Ascending aorta (tissue), 2 donors: ENCODE measurements at places on chromosomes 7 and 10. TPM values are rescaled to one million over a fixed set of nuclear protein-coding genes. Genes with fewer than 3 reads are reported as not detected.

Gene ADCYAP1R1
- 7.8 TPM for total RNA-seq

Gene FAS
- 10.5 TPM for total RNA-seq

Gene UBE2D4
- 13.1 TPM for total RNA-seq

Gene TAC1
- total RNA-seq = not detected

Gene ZNF775
- total RNA-seq = 17.1 TPM

Gene MKLN1
- total RNA-seq = 18.0 TPM

Gene VOPP1
- total RNA-seq = 78.8 TPM

Gene ACHE
- total RNA-seq = 7.8 TPM

Gene IFIT2
- 0.85 TPM for total RNA-seq

DNA sequence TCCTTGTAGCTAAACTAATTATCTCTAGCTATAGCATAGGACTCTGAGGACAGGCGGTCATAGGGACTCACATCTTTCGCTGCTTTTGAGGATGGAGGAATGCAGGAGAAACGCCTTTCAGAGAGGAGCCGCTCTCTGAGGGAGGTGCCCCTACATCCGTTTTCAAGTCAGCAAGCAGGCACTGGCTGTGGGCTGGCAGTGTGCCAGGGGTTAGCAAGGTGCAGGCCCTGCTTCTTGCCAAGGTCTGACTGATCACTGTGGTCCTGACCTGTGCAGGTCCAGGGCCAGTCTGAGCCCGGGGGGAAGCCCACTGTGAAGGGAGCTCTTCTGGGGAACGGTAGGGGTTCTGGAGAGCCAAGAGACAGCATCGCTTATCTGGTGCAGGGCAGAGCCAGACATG, 89.4 kb downstream of the SH3PXD2A start:
- DNase-seq = no peak

DNA sequence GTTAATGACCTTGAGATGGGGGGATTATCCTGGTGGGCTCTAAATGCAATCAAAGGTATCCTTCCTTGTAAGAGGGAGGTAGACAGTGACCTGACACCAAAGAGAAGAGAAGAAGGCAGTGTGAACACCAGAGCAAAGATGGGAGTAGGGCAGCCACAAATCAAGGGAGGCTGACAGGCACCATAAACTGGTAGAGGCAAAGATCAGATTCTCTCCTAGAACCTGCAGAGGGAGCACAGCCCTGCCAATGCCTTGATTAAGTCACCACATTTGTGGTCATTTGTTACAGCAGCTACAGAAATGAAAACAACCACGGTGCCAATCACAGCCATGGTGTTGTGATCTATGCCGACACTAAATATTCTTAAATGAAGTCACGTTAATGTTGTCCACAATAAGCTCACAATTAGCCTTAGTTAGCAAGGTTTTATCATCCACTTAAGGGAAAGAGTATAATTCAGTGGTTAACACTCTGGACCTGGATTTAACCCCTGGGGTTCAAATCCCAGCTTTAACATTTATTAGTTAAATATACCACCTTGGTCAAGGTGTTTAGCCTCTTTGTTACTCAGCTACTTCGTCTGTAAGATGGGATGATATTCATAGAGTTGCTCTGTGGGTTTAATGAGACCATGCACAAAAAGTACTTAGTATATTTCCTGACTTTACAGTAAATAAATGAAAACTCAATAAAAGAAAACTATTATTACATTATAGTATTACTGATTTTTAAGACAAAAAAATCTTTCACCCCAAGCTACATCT, 70.8 kb downstream of the SGMS1 start:
- no peak for DNase-seq

GRCh38 chr10:1420661-1421362, 316.5 kb downstream of the ADARB2 start:
- peak; percentile 64 for DNase-seq

- DNase-seq = no peak
Measured at GRCh38 chr7:38070718-38071117, 107.3 kb upstream of the STARD3NL start.

DNA sequence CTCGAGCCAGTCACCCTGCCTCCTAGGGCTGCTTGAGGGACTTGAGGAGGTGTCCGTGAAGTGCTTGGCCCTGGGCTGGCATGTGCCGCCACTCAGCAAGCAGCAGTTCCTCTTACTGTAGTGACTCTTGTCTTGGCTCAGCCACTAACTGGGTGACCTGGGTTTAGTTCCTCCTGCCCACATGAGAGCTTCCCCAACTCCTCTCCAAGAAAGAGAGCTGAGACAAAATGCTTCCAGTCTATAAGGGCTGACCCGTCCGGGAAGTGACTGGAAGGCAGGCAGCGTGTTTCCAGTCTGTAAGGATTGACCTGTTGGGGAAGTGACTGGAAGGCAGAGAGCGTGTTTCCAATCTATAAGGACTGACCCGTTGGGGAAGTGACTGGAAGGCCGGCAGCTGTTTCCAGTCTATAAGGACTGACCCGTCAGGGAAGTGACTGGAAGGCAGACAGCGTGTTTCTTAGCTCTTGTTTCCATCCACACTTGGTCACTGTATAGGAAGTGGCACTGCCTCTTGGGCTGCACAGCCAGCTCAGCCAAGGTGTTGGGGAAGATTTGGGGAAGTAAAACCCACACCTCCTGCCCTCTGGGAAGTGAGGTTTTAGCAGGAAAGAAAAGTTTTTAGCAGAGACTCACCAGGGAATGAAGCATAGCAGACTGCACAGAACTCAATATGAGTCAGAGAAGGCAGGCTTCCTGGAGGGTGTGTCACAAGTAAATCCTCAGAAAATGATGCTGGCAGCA, 53.3 kb upstream of the PPIF start:
- no peak for DNase-seq

GRCh38 chr7:154310114-154310513, 257.9 kb downstream of the DPP6 start:
- no peak for DNase-seq

DNA sequence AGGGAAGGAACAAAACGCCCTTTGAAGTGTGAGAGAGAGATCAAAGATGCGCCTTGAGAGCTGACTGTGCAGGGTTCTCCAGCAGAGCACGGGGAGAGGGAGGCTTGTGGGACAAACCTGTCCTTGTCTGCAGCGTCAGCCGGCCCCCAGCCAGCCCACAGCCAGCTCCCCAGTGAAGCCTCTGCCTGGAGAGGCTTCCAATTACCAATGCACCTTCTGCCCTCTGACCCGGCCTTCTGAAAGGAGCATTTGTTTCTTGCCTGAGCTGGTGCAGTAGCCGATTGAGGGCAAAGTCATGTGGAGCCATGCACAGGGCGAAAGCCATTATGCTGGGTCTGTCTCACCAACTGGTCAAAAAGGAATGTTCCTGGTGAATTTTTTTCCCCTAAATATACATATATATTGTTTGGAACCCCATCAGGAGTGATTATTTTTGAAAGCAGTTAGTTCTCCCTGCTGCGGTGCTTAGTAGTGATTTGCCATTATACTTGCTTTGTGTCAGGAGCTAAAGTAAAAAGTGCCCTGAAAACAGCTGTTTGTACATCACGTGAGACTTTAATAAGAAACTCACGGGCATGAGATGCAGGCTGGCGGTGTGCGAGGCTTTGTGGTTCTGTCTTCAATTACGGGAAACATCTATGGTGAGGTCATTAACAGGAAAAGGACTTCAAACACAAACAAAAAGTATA, 268.6 kb downstream of the KLF6 start:
- no peak for DNase-seq
